ENCODE measurements at places on chromosomes 4 and X.
A peak's percentile ranks its signal among the peaks of the same experiment; 100 is the strongest.

GRCh38 chrX:113260474-113260873, 419.8 kb upstream of the AMOT start:
- no peak for DNase-seq

DNA sequence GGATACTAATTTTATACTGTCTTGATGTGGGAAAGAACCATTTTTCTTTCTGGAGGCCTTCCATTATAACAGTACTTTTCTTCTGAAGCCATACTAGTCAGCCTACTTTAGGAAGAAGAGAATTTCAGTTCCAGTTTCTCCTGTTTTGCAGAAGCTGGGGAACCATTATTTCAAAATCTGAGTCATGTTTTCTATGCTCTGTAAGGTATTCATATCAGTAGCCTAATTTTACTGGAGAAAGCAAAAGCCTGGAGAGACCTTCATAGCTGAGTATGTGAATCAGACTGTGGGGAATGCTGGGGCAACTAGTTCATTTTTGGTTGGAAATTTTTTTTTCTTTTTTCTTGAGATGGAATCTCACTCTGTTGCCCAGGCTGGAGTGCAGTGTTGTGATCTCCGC, 22.4 kb downstream of the AFF1 start:
- DNase-seq = no peak

- no peak for DNase-seq
Measured at GRCh38 chr4:161291222-161291621, 872.6 kb downstream of the FSTL5 start.

GRCh38 chr4:186624951-186625350, 69.6 kb upstream of the MTNR1A start:
- no peak for DNase-seq

- no peak for DNase-seq
Measured at GRCh38 chr4:15536552-15537499, 67.1 kb downstream of the CC2D2A start.

DNA sequence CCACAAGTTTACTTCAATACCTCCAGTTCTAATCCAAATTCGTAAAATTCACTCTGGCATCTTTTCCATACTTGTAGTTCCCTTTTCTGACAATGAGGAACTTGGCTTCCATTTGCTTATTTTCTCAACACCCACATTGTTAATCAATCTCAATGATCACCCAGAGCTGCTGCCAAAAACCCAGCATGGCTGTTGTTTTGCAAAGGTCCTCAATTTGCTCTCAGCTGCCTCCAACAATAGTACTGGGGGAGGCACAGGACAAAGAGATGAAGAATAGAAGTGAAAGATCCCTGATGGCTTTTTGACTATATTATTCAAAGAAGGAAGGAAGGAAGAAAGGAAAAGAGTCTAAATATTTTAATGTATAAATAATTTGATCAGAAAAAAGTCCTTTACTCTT, 847.8 kb downstream of the RAPGEF2 start:
- no peak for DNase-seq

- no peak for DNase-seq
Measured at GRCh38 chr4:92451782-92452181, 148.0 kb downstream of the GRID2 start.

GRCh38 chr4:159150396-159150795, 47.5 kb downstream of the RAPGEF2 start:
- no peak for DNase-seq

- DNase-seq = no peak
Measured at GRCh38 chr4:761739-762138, 56.1 kb downstream of the PCGF3 start.

- DNase-seq = no peak
Measured at GRCh38 chr4:1872870-1873269, 1.7 kb downstream of the NSD2 start.

- peak; percentile 4 for DNase-seq
Measured at GRCh38 chr4:2259541-2260343, 2.2 kb downstream of the MXD4 start.

DNA sequence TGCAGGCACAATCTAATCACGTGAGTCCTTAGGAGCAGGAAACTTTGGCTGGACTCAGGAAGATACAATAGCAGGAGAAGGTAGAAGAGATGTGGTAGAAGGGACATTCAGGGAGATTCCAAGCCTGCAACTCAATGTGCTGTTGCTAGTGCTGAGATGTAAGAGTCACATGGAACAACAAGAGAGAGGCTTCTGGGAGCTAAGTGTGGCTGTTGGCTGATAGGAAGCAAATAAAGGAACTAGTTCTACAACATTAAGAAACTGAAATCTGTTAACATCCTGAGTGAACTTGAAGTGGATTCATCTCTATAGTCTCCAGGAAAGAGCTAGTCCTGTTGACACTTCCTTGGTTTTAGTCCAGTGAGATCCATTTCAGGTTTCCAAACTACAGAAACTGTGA, 1207.4 kb downstream of the ADGRL3 start:
- no peak for DNase-seq

- DNase-seq = no peak
Measured at GRCh38 chrX:25076941-25077500, 61.3 kb upstream of the ARX start.

DNA sequence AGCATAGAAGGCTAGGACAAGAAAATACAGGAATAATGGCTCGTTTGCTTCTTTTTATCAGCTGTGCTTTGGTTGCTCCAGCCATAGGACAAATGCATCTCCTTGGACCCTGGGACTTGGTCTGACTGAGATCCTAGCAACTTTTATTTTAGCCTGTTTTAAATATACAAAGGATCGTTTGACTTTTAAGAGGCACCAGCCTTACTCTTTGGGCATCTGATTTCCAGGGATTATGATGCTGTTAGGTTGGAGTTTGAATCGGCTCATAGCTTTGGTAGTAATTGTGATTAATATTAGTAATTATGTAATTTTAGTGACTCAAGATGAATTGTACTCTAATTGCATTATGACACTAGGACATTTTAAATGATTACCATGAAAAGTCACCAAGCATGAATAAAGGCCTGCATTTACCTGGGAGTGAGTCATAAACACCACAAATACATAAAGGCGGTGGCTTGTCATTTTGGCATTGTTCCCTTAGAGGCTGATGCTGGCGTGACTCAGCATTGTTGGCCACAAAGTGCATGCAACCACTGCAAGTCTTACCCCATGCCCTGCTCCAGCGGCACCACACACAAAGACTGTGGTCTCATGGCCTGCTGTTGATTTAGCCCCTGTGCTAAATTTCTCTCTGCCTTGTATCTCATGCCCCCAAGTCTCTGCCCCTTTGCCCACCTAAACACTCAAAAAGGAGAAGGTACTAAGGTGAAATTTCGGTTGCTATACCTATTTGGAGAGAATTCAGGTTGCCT, 12.4 kb downstream of the GPAT3 start:
- peak; percentile 43 for DNase-seq

DNA sequence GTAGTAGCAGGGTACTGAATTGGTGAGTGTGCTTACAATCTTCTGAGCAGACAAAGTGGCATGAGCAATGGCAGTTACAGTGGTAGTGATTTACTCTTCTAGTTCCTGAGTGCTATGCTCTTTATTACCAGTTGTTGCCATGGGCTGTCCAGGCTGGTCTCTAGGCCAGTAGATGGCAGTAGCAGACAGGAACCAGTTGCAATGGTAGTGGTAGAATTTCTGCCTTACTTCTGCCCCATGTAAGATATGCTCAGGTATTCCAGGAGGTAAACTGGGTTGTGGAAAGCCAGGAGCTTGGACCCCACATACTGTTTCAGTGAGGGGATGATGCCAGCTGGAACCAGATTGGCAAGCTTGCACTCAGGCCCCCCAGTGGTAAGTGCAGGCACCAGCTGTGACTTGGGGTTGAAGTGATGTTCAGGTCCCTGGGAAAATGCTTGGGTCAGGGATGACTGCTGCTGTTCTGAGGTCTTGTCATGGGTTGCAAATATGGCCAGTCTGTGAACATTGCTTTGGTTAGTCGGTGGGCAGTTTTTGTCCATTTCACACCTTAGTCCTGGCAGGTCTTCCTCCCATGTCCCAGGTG, 63.0 kb upstream of the ZXDB start:
- no peak for DNase-seq

GRCh38 chr4:108917255-108917654, 154.4 kb upstream of the ETNPPL start:
- DNase-seq = no peak

DNA sequence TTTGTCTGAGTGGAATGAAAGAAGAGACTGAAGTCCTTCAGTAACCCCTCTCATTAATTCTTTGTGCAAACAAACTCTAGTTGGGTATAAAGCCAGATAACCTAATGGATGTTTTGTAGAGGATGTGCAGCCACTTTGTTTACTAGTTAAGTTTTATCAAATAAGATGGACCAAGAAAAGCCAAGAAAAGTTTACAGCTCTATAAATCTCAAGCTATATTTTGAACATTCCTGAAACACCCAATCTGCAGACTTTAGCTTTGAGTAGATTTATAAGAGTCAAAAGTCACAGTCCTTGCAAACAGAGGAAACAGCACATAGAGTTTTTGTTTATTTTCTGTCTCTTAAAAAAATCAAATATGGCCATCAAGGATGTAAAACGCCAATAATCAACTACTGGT, 452.9 kb downstream of the SPRY1 start:
- DNase-seq = no peak

- DNase-seq = no peak
Measured at GRCh38 chr4:36292556-36293188, 11.3 kb downstream of the DTHD1 start.

DNA sequence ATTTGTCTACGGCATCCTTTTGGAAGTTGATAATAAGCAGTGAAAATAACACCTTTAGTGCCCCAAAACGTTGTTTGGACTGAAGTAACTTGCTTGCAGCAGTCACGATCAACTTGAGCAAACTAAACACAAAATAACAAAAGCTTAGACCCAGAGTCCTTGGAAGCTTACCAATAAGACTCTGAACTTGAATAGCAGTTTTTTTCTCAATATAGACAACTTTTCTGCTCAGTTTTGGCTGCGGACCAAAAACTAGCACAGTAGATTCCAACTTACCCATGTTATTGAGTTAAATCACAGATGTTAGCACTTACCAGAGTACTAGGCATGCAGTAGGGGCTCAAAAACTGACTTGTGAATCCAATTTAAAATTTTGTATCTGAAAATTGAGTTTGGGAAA, 746.9 kb downstream of the PCDH19 start:
- no peak for DNase-seq

- DNase-seq = no peak
Measured at GRCh38 chr4:186188107-186188506, 3.3 kb upstream of the CYP4V2 start.

GRCh38 chr4:74368596-74368995, 3.7 kb downstream of the EREG start:
- no peak for DNase-seq

DNA sequence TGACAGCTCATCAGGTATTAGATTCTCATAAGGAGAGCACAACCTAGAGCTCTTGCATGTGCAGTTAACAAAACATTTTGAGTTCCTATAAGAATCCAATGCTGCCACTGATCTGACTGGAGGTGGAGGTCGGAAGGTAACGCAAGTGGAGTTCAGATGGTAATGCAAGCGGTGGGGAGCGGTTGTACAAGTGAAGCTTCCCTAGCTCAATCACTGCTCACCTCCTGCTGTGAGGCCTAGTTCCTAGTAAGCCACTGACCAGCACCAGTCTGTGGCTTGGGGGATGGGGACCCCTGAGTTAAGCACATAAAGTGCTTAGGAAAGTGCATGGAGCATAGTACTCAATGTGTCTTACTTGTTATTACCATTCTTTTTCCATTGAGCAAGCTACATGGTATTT, 983.2 kb upstream of the IGFBP7 start:
- no peak for DNase-seq

- DNase-seq = no peak
Measured at GRCh38 chr4:168725930-168726329, 229.1 kb downstream of the PALLD start.

GRCh38 chrX:8755116-8755515, 23.2 kb upstream of the ANOS1 start:
- DNase-seq = no peak

GRCh38 chr4:84420608-84421007, 78.5 kb downstream of the NKX6-1 start:
- DNase-seq = no peak

- DNase-seq = no peak
Measured at GRCh38 chr4:136927172-136927571, 605.1 kb downstream of the PCDH18 start.

GRCh38 chrX:69319376-69319775, 154.1 kb upstream of the PJA1 start:
- no peak for DNase-seq

GRCh38 chrX:155246748-155247147, 17.5 kb downstream of the RAB39B start:
- DNase-seq = no peak

DNA sequence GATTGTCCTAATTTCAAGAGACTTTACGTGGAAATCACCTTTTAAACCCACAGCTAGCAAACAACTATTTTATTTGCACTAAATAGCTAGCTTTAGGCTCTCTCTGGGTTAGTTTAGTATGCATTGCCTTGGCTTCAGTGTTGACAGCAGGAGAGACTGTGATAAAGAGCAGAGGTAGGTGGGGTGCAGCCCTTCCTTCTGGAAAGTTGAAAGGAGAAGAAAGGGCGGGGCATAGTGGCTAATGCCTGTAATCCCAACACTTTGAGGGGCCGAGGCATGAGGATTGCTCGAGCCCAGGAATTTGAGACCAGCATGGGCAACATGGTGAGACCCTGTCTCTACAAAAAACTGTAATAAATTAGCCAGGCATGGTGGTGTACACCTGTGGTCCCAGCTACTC, 29.0 kb upstream of the TMEM154 start:
- no peak for DNase-seq

- no peak for DNase-seq
Measured at GRCh38 chrX:16458208-16458607, 191.8 kb upstream of the S100G start.

DNA sequence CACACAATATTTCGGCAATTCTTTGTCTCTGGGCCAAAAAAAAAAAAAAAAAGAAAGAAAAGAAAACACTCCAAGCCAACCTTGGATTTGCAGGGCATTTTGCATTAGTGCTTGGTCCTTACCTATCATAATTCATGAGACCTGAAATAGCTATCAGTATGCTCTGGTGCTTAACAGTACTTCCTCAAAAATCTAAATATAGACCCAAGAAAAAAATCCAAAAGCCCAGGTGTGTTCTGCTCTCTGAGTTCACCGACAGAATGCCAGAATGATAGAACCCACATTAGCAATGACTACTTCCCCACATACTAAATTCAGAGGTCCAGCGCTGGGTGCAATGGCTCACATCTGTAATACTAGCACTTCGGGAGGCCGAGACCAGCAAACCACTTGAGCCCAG, 42.9 kb downstream of the ABCG2 start:
- no peak for DNase-seq

DNA sequence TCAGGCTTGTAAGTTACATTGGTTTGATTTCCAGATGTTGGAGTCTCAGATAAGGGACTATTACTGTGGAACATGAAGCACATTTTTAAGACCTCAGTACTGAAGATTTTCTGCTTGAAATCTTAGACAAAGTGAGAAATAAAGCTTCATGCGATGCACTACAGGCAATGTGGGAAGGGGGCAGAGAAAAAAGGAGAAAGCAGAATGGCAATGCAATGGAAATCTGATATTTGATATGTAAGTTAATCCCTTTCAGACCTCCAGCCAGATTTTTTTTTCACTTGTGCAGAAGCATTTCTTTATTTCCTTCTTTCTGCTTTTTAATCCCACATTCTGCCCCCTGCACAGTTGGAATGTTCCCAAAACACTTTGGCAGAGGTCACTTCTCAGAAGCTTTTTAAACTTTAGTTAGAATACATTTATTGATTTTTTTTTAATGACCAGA, 174.3 kb downstream of the ADGRL3 start:
- no peak for DNase-seq

All from activated T-cell treated with anti-CD3 and anti-CD28 coated beads, Interleukin-2, amount 50 U/mL, for 4 hours (primary cell).